ENCODE measurements at places on chromosomes 4 and X. TPM values are rescaled to one million over a fixed set of nuclear protein-coding genes. Genes with fewer than 3 reads are reported as not detected.

Gene TEX13B
- not detected for total RNA-seq

Gene VSIG4
- not detected for total RNA-seq

Gene SHROOM2
- total RNA-seq = 8.5 TPM

Gene CENPVL2
- total RNA-seq = 0.34 TPM

Gene PITX2
- total RNA-seq = 1.3 TPM

Gene RRH
- not detected for total RNA-seq

Gene IGSF1
- total RNA-seq = 1.4 TPM

Gene TBC1D9
- total RNA-seq = 8.5 TPM

Gene ADH4
- not detected for total RNA-seq

Gene SPIN4
- 3.0 TPM for total RNA-seq

Gene PFKFB1
- total RNA-seq = not detected

Gene SCML1
- 6.5 TPM for total RNA-seq

Gene GABRG1
- not detected for total RNA-seq

Gene CHRDL1
- 1.5 TPM for total RNA-seq

Gene CXCL3
- 1.8 TPM for total RNA-seq

Gene POF1B
- total RNA-seq = not detected

Gene GABRB1
- 3.3 TPM for total RNA-seq

Gene WNK3
- 3.6 TPM for total RNA-seq

Gene TSPAN7
- not detected for total RNA-seq

Gene CPLX1
- not detected for total RNA-seq

Gene PNMA5
- total RNA-seq = not detected

Gene SLIT2
- 0.39 TPM for total RNA-seq

Gene ARX
- not detected for total RNA-seq

Gene STARD8
- 3.4 TPM for total RNA-seq

Gene SFRP2
- total RNA-seq = not detected

Gene NSG1
- total RNA-seq = 4.4 TPM
